Stimulated activated CD4-positive, alpha-beta T cell treated with anti-CD3 and anti-CD28 coated beads, TNF-alpha, amount 100 ng/mL, for 48 hours (primary cell): ENCODE measurements at places on chromosomes 4 and X.

DNA sequence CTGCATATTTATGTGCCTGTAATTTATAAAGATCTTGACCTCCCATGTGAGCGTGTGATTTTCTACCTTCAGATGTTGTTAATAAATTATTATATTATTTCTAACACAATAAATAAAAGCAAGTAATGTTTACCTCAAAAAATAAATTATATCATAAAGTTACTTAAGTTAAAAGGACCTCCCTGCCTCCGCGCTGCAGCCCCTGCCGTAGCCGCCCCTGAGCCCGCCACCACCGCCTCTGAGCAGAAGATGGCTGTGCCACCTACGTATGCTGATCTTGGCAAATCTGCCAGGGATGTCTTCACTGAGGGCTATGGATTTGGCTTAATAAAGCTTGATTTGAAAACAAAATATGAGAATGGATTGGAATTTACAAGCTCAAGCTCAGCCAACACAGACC is 119.6 kb upstream of the BRWD3 start:
- DNase-seq, result no peak

GRCh38 chrX:79371640-79372039 is 4.5 kb upstream of the ITM2A start:
- DNase-seq, result no peak

GRCh38 chrX:105526431-105526830 is 295.9 kb upstream of the NRK start:
- no peak for DNase-seq

GRCh38 chr4:3792813-3793212 is 26.6 kb downstream of the ADRA2C start:
- DNase-seq, result no peak

- no peak for DNase-seq
These were observed 8.0 kb upstream of the ODAPH start for GRCh38 chr4:75547647-75548387.

- DNase-seq, result no peak
These were observed 18.5 kb downstream of the P2RY8 start for GRCh38 chrX:1518512-1518911.

DNA sequence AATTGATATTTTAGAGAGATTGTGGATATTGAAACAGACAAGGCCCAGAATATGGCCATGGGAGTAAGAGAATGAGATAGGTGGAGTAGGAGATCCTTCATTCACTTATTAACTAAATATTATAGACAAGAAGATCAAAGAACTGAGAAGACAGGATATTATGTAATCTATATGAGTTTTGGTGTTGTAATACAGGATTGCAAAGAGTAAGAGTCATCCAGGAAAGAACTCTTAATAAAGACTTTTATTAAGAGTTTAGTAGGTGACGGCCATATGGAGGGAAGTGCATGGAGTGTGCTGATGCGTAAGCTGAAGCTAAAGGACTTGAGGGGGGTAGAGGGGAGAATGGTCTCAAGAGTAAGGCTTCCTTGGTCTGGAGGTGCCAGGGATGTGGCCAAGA is 153.7 kb downstream of the VEGFC start:
- DNase-seq, result no peak

- DNase-seq, result no peak
These were observed 111.8 kb downstream of the ZNF518B start for GRCh38 chr4:10345381-10345784.

DNA sequence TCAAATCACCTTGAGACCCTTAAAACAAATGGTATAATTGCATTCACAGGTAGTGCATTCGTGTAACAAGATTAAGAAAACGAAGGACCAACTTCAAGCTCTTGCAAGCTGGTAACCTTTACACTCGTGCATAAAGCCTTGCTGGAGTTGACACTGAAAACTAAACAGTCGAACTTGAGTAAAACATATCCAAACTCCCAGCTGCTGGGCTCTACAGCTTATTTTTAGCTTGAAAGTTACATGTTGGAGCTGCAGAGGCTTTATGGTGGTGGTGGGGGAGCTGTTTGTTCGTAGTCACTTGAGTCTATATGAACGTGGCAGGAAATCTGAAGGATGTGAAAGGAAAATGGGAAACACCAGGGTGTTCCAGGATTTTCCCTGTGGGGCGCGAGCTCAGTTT is 2.7 kb upstream of the WDR1 start:
- no peak for DNase-seq
